ENCODE measurements at places on chromosomes 16 and 17. TPM values are rescaled to one million over a fixed set of nuclear protein-coding genes. Genes with fewer than 3 reads are reported as not detected.

DNA sequence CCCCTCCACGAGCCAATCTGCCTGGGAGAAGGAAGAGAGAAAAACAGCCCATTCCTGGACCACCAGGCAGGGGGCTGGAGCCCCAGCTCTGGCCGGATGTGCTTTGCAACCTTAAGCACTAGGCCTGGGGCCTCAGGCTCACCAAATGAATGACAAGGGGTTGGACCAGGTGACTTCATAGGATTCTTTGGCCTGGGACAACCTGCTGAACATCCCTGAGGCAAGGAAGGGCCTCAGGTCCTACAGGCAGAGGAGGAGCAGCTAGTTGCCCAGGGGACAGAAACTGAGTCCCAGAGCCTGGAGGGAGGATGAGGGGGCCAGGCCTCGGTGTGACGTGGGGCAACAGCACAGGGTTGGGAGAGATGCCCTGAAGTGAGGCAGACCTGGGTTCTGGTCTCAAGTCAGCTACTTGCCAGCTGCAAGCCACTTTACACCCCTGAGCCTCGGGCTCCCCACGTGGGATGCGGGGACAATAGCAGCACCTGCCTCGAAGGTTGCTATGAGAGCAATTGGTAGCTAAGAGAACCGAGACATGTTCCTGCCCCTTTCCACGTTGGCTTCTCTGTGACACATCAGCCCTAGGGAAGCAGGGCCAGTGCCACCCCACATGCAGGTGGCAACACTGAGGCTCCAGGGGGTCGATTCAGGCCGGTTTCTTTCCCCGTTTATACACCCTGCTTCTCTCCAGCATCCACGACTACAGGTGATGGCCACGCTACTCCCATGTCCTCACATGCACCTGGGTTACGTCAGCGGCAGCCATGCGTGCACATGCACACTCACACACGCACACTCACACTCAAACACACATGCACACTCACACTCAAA is 42.6 kb downstream of the CFAP20 start:
- DNase-seq: no peak

- no peak for DNase-seq
These were observed 5.9 kb downstream of the KRT14 start for GRCh38 chr17:41580687-41581365.

RRAD gene
- total RNA-seq: 10.4 TPM

- DNase-seq: no peak
These were observed 73.7 kb downstream of the USP22 start for GRCh38 chr17:20968913-20969616.

- no peak for DNase-seq
These were observed 110.1 kb downstream of the XYLT1 start for GRCh38 chr16:17360693-17361122.

ABCC12 gene
- not detected for total RNA-seq

DNA sequence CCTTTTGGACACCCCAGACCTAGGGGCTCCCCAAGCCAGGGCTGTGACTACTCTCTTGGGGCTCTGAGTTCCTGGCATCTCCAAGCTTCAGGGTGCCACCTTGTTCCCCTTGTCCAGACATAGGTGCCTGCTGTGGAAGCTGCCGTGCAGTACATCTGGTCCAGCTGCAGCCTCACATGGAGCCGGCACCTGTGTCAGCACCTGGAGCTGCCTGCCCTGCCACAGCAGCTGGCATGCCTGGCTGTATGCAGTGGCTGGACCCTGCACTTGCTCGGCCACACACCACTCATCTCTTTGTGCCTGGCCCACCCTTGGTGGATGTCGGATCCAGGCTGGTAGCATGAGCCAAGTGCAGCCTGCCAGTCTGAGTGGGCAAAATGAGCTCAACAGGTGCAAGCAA is 775.8 kb downstream of the CDH11 start:
- no peak for DNase-seq

CCL17 gene
- not detected for total RNA-seq

ZP2 gene
- not detected for total RNA-seq

ZNF19 gene
- total RNA-seq: 1.1 TPM

KRT39 gene
- not detected for total RNA-seq

GRCh38 chr16:14296663-14297062 is 225.5 kb downstream of the MRTFB start:
- DNase-seq: no peak

WFIKKN2 gene
- total RNA-seq: not detected

DNA sequence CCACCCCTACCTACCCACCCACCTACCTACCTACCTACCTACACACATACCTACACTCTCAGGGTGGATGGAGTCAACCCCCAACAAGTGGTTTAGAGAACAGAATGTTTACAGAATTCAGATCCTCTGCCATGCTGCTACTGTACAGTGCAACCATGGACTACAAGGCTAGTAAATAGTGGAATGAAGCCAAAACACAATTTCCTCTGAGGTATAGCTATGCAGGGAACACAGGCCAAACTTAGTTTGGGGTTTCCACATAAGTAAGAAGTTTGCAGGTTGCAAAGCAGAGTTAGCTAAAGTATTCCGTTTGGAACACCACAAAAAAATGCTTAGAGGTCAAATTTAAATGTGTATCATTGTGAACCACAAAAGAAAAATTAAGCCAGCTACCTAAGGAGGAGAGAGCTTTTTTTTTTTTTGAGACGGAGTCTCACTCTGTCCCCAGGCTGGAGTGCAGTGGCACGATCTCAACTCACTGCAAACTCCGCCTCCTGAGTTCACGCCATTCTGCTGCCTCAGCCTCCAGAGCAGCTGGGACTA is 2.7 kb upstream of the AP1G1 start:
- no peak for DNase-seq

DNA sequence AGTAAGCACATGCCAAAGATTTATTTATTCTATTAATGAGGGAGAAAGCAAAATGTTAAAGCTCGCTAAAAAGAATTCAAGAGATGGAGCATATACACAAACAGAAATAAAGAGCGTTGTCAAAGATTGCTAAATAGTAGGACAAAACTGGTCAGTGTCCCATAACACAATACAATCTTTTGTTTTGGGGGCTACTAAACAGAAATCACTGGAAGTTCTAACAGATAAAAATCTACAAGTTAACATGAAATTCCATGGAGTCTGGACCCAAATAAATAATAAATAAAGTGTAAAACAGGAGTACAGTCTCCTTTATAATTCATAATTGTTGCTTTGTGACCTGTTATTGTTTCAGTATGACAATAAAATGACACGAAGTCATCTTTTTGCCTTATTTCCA is 115.2 kb upstream of the CNTNAP4 start:
- DNase-seq: no peak

DNA sequence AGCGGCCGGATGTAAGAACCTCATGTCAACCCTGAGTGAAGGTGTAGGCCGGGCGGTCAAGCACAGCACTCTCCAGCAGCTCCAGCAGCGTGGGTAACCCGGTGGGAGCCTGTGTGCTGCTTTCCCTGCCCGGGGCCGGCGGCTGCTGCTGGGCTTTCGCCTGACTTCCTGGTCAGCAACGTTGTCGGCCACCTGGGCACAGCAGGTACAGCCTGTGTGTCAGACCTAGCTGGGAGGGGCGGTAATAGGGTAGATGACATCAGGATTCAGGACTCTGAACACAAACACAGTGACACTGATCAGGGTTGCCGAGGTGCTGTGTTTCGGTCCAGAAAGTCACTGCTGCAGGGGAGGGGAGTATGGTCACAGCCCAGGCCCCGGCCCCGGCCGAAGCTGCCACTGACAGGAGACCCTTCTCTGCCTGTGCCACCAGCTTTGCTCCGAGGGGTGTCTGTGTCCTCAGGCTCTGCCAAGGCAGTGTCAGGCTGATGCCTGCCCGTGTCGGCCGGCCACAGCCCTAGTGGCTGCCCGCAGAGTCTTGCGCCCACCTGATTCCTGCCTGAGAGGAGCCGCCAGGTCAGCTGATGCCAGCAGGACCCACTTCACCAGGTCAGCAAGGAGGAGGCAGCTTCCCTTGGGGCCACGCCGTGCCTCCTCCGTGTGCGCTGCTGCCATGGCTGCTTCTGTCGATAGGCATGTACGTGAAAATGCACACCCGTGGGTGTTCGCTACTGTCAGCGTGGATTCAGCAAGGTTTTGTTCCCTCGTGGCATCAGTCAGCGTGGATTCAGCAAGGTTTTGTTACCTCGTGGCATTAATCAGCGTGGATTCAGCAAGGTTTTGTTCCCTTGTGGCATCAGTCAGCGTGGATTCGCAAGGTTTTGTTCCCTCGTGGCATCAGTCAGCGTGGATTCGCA is 9.2 kb downstream of the RAB40C start:
- DNase-seq: no peak

GRCh38 chr17:63505341-63505740 is 17.8 kb upstream of the KCNH6 start:
- DNase-seq: no peak

DNA sequence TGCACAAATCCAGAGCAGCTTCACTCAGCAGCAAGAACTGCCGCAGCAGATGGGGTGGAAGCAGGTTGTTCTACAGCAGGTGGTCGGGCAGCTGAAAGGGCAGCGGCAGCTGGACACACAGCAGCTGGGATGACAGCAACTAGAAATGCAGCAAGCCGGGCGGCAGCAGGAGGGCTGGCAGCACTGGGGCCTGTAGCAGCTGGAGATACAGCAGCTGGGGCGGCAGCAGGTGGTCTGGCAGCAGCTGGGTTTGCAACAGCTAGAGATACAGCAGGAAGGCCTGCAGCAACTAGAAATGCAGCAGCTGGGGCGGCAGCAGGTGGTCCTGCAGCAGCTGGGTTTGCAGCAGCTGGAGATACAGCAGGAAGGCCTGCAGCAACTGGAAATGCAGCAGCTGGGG is 460 bp downstream of the KRTAP4-3 start:
- DNase-seq: no peak

DNA sequence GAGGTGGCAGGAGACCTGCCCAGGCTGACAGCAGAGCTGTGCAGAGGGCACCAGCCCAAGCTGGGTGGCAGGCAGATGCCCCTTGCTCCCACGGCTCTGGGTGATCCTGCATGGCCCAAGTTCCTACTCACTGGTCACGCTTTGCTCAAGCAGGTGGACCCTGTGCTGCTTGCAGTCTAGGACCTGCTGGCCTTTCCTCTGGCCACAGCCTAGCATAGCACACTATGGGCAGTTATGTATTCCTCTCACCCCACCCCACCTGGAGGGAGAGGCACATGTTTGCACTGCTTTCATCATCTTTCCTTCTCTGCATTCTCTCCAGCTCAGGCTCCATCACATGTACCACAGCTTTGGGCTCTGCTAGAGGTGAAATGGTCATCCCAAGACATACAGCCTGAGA is 19.6 kb upstream of the SREBF1 start:
- DNase-seq: no peak

DNA sequence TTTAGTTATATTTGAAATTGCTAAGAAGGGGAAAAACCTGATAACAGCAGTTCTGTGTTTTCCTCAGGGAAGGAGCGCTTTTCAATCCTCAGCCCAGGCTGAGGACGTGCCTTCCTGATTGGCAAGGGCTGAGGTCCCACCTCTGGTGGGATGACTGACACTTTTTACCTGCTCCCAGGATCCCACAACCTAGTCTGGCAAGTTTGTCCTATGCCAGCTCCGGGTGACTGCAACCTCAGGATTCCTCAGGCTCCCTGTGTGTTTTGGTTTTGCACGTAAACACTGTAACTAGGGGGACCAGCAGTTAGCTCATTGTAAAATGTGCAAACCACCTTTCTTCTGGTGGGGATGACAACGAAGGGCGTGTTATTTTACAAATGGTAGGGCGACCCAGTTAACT is 7.5 kb downstream of the MARCHF10 start:
- DNase-seq: no peak

STX1B gene
- not detected for total RNA-seq

DNA sequence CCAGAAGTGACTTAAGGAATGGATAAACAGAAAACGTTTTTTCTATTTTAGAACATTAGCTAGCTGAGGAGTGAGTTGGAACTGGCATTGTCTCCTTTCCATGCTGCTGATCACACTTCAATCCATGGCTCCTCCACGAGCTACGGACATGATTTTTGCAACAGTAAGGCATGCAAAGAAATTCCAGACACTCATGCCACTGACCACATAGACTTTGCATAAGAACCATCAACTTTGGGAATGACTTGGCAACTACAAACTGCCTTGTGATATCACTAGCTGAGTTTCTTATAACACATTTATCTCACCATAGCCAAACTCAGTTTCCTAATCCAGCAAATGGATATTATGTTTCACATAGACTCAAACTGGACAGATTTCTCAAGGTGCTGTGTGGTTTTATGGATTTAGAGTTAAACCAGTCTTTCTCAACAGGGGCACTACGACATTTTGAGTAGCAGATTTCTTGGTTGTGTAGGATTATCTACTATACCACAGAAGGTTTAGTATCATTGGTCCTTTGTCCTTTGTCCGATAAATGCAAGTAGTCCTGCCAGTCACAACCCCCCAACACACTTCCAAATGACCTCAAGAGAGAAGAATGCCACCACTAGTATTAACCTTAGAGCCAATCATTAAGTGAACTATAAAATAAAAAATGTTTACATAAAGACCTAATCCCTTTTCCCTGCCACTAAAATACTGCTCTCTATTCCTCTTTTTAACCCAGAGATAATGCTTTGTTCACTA is 48.3 kb upstream of the C17orf78 start:
- no peak for DNase-seq

DNA sequence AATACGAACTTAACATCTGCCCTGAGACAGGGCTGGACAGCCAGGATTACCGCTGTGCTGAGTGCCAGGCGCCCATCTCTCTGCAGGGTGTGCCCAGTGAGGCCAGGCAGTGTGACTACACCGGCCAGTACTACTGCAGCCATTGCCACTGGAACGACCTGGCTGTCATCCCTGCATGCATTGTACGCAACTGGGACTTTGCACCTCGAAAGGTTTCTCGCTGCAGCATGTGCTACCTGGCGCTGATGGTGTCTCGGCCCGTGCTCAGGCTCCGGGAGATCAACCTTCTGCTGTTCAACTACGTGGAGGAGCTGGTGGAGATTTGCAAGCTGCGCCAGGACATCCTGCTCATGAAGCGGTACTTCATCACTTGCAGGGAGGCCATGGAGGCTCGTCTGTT is 33.7 kb downstream of the CDRT15L2 start:
- DNase-seq: no peak

FBXW10B gene
- total RNA-seq: not detected

- DNase-seq: peak; percentile 26
These were observed 15.0 kb upstream of the C16orf95 start for GRCh38 chr16:87332150-87332549.

RAC3 gene
- 18.2 TPM for total RNA-seq

GRCh38 chr17:55149485-55149884 is 115.3 kb upstream of the HLF start:
- no peak for DNase-seq

DNA sequence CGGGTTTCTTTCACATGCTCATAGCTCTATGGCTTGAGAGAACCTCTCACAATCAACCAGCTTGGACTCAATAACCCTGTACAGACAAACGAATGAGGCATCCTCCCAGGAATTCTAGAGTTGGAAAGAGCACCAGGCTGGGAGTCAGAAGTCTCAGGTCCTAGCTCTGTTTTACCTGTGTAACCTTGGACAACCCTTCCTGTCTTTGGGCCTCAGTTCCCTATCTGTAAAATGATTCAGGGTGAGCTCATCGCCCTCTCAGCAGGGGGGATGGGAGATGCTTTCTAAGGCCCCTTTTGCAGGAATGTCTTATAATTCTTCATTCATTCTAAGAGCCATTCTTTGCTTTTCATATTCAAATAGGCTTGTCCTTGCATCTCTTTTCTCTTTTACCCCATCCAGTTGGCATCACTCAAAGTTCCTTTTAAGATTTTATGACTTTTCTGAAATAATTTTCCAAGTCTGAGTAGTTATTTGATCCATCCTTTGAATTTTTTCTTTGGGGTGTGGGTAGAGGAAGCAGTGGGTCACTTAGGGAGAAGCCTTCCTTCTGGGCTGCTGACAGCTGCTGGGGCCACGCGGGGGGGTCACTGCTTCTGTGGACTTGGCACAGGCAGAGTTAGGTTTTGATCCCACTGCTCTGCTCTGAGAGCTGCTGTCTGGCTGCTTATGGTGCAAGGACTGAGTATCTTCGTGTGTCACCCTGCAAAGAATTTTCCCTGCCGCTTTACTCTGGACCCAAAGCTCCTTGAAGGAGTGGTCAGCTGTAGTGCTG is 102.7 kb downstream of the UTP18 start:
- no peak for DNase-seq

Data from MG63 (cell line).